ENCODE measurements at places on chromosomes 13 and 19.

DNA sequence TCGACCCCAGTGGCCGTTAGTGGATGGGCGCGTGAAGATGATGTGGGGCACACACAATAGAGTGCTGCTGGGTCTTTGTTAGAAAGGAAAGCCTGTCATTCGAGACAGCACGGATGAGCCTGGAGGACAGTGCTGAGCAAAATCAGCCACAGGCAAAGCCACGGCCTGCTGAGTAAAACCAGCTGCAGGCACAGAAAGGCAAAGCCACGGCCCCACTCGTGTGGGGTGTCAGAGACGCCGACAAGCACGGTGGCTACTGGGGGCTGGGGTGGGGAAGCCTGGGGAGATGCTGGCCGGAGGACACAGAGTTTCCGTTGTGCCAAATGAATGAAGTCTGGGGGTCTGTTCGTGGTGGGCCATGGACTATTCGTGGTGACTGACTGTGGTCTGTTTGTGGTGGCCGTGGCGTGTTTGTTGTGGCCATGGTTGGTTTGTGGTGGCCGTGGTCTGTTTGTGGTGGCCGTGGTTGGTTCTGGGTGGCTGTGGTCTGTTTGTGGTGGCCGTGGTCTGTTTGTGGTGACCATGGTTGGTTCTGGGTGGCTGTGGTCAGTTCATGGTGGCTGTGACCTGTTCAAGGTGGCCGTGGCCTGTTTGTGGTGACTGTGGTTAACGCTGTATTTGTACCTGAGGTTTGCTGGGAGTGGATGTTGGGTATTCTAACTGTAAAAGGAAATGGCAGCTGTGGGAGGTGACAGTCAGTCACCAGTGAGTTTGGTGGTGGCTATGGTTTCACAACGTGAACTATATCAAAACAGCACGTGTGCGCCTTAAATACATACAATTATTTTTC lies 36.3 kb downstream of the MCF2L start:
- DNase-seq = peak; percentile 22

GRCh38 chr13:44797685-44798084 lies 191.6 kb downstream of the NUFIP1 start:
- no peak for DNase-seq

- DNase-seq = no peak
Observed at GRCh38 chr13:95880331-95880730, 172.9 kb downstream of the UGGT2 start.

DNA sequence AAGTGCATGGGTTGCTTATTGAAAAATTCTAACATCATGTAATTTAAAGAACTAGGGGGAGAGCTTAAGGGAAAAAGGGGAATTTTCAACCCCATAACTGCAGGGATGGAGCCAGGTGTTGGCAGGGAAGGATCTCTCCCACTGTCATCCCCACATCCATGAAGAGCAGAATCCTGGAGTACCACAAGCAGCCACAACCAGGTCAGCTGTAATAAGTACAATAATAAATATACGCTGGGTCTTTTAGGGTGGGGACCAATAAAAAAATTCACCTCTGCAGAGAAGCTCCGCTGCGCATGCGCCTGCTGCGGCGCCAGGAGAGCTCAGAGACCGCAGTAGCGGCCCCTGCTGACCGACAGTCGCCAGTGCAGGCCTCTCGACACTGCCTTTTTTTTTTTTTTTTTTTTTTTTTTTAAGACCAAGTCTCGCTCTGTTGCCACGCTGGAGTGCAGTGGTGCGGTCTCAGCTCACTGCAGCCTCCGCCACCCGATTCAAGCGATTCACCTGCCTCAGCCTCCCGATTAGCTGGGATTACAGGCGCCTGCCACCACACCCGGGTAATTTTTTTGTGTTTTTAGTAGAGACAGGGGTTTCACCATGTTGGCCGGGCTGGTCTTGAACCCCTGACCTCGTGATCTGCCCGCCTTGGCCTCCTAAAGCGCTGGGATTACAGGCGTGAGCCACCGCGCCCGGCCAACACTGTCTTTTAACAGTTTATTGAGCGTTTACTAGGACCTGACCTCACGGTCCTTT lies 2.5 kb upstream of the EEF2 start:
- peak; percentile 92 for DNase-seq

- no peak for DNase-seq
Observed at GRCh38 chr13:47019977-47020376, 123.1 kb upstream of the HTR2A start.

- no peak for DNase-seq
Observed at GRCh38 chr13:110125613-110126272, 181.2 kb downstream of the COL4A1 start.

- DNase-seq = no peak
Observed at GRCh38 chr13:22127277-22128164, 456.6 kb downstream of the FGF9 start.

- no peak for DNase-seq
Observed at GRCh38 chr13:20624213-20624612, 57.3 kb downstream of the IFT88 start.

DNA sequence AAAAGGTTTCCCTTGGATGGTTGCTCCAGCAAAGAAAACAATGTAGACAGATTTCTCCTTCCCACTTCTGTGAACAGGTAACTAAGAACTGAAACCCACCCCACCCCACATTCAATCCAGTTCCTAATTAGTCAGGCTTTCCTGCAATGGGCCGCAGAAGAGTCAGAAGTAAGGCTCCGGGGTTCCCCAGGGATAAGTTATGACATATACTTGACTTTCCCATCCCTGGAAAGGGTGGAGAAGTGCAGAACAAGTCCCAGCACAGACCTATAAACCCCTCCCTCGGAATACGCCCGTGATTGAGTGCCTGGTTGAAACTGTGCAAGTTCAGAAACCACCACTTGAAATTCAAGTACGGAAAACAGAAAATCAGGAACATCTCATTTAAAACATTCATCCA lies 24.9 kb downstream of the RCBTB2 start:
- DNase-seq = no peak

DNA sequence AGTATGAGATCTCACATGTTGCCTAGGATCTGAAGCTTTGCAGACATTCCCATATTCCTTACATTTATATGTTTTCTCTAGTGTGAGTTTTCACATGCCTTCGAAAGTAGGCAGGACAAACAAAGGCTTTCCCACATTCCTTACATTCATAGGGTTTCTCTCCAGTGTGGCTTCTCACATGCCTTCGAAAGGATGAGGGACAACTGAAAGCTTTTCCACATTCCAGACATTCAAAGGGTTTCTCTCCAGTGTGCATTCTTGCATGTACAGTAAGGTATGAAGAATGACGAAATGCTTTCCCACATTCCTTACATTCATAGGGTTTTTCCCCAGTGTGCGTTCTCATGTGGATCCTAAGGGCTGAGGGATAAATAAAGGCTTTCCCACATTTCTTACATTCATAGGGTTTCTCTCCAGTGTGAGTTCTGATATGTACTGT lies 14.2 kb downstream of the ZNF699 start:
- no peak for DNase-seq

DNA sequence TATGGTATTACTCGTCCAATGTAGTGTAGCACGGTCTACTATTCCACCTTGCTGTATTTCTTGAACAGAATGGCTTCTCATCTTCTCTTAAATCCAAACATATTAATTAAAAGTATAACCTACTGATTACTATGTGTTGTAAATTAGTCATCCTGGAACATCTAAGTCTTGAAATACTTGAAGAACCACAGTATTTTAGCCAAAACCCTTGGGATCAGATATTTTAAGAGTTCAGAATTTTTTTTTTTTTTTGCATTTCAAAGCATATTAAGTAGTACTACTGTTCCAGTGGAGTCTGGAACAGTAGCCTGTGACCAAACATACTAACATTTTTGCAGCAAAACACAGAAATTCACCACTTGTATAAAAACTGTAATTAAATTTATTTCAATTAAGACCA lies 30.1 kb downstream of the ZC3H13 start:
- DNase-seq = no peak

Data from activated T-cell treated with anti-CD3 and anti-CD28 coated beads, Interleukin-2, amount 50 U/mL, for 48 hours (primary cell).